ENCODE measurements at places on chromosomes 12 and 14. TPM values are rescaled to one million over a fixed set of nuclear protein-coding genes. Genes with fewer than 3 reads are reported as not detected.

- H3K36me3 ChIP-seq: no peaks in the 10 kb centered on the region
- no peak overlapping the region for H3K27ac ChIP-seq
- no peaks in the 10 kb centered on the region for H3K4me1 ChIP-seq
- DNase-seq: peak; percentile 70
- peaks cover 5% of the 10 kb centered on the region for H3K27me3 ChIP-seq
Observed at GRCh38 chr14:20934148-20934762, 21.0 kb upstream of the RNASE2 start.

Gene CELA1
- total RNA-seq: not detected

DNA sequence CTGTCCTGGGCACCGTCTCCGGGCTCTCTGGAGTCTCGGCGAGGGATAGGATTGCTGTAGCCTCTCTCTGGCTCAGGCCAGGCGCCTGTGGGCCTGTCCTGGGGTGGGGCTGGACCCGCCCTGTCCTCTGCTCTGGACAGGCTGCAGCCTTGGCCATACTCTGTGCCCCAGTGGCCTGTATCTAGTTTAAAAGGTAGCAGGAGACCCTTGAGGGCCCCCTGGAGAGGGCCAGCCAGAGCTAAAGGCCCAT lies 1.8 kb downstream of the KIF26A start:
- H3K27me3 ChIP-seq: peaks cover 52% of the 10 kb centered on the region
- H3K36me3 ChIP-seq: no peaks in the 10 kb centered on the region
- H3K4me1 ChIP-seq: peaks cover 30% of the 10 kb centered on the region
- H3K27ac ChIP-seq: no peak overlapping the region

DNA sequence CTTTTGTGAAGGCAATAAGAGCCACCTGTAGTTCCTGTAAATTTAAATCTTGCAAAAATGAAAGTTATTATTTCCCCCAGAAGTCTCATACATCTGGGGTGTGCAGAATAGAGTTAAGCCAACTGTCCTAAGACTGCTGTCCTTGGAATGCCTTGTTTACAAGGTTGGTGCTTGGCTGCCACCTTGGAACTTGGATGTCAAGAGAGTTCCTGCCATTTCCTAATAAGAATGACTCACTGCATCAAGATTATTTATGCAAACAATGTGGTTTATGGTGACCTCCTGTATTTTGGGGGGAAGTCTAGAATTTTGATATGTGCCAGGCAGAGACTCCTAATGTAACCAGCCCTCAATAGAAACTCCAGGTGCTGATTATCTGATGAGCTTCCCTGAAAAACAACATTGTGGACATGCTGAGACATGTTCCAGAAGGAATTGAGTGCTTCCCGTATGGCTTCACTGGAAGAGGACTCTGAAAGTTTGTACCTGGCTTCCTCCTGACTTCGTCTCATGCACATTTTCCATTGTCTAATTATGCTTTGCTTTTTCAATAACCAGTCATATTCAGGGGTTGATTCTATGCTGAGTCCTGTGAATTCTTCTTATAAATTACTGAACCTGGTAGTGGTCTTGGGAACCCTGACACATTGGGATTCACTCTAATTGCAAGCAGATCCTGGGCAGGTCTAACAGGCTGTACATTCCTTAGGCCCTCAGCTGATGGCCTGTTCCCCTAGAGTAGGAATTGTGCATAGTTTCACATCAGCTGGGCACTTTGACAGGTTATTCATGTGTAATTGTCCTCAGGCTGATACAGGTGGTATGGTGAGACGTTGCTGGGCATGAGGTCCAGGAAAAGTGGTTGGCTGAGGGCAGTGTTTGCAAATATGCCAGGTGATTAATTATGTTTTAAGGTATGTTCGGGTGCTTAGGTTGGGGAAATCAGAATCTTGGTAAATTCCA lies 1370.7 kb upstream of the TMEM132C start:
- H3K36me3 ChIP-seq: no peaks in the 10 kb centered on the region
- DNase-seq: no peak
- no peak overlapping the region for H3K27ac ChIP-seq
- H3K4me3 ChIP-seq: no peak overlapping the region
- no peaks in the 10 kb centered on the region for H3K27me3 ChIP-seq
- no peaks in the 10 kb centered on the region for H3K4me1 ChIP-seq

Gene STAB2
- total RNA-seq: 2.6 TPM

GRCh38 chr14:101377069-101377468 lies 184.2 kb upstream of the DIO3 start:
- no peaks in the 10 kb centered on the region for H3K36me3 ChIP-seq
- no peak for DNase-seq
- H3K27me3 ChIP-seq: no peaks in the 10 kb centered on the region
- no peaks in the 10 kb centered on the region for H3K4me1 ChIP-seq
- no peak overlapping the region for H3K27ac ChIP-seq
- H3K4me3 ChIP-seq: no peak overlapping the region

DNA sequence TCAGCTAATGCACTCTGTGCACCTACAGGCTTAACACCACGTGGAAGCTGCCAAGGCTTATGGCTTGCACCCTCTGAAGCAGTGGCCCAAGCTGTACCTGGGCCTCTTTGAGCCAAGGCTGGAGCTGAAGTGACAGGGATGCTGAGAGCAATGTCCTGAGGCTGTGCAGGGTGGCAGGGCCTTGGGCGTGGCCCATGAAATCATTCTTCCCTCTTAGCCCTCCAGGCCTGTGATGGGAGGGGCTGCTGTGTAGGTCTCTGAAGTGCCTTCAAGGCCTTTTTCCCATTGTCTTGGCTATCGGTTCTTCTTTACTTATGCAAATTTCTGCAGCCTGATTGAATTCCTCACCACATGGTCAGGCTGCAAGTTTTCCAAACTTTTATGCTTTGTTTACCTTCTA lies 47.4 kb upstream of the TMTC1 start:
- no peaks in the 10 kb centered on the region for H3K4me1 ChIP-seq
- no peak overlapping the region for H3K4me3 ChIP-seq

GRCh38 chr12:56565510-56566101 lies 44.0 kb downstream of the RBMS2 start:
- no peaks in the 10 kb centered on the region for H3K27me3 ChIP-seq
- H3K27ac ChIP-seq: peak overlapping the region; percentile 55
- peaks cover 58% of the 10 kb centered on the region for H3K4me1 ChIP-seq
- peaks cover 43% of the 10 kb centered on the region for H3K36me3 ChIP-seq
- DNase-seq: peak; percentile 71

DNA sequence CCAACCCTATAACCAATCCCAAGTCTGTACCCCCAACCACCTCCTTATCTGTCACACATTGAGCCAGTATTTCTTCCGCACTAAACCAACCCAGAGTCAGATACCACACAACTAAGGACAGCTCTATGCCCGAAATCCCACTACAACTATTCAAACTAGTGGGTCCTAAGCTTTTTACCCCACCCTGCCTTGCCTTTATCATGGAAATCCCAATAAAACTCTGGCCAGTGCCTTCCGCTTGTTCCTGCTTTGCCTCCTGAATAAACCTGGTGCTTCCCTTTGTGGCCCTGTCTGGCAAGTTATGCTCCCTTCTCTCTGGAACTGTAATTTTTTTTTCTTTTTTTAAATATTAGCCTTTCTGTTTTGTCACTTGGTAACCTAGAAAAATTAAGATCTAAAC lies 493.3 kb upstream of the SYT1 start:
- no peak overlapping the region for H3K4me3 ChIP-seq
- no peak for DNase-seq
- H3K27ac ChIP-seq: no peak overlapping the region
- H3K27me3 ChIP-seq: no peaks in the 10 kb centered on the region
- no peaks in the 10 kb centered on the region for H3K36me3 ChIP-seq

GRCh38 chr14:104657563-104658324 lies 31.7 kb upstream of the INF2 start:
- H3K36me3 ChIP-seq: no peaks in the 10 kb centered on the region
- H3K4me1 ChIP-seq: peaks cover 5% of the 10 kb centered on the region
- no peak for DNase-seq

DNA sequence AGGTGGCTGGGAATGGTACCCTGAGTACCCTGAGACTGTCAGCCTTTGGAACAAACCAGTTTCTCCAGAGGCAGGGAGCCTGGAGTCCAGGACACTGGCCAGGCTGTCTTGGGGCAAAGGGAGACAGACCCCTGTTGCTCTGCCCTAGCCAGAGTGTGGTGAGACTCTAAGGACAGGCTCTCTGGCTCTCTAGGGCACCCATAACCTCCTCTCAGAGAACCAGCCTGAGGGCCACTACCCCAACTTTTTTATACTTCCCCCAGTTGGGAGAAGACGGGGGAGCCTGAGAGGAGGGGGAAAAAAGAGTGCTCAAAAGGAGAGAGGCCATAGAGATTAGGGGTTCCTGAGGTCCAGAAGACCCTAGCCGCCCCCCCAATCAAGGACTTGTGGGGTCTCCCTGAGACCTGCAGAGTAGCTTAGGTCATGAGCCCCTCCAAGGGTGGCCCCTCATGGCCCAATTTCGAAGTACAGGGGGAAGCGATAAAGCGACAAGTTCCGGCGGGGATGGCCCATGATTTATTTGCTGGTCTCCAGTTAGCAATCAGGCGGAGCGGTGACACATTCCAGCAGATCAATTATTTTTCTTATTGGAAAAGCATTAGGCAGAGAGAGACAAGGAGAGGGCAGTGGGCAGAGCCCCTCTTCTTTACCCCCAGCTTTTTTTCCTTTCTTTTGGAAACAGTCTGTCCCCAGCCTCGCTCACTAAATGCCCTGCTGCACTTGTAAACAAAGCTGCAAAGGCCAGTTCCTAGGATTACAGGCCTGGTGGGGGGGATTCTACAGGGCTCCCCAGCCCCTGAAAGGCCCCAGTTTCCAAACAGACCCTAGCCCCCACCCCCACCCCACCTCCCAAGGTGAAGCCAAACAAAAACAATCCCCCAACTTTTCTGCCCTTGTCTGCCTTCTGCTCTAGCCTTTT lies 1.5 kb downstream of the HOXC8 start:
- no peak overlapping the region for H3K4me3 ChIP-seq
- H3K36me3 ChIP-seq: no peaks in the 10 kb centered on the region
- H3K4me1 ChIP-seq: peaks cover 13% of the 10 kb centered on the region
- H3K27me3 ChIP-seq: peaks cover 92% of the 10 kb centered on the region
- no peak for DNase-seq

- no peaks in the 10 kb centered on the region for H3K27me3 ChIP-seq
- no peaks in the 10 kb centered on the region for H3K4me1 ChIP-seq
- no peaks in the 10 kb centered on the region for H3K36me3 ChIP-seq
- no peak overlapping the region for H3K27ac ChIP-seq
- H3K4me3 ChIP-seq: no peak overlapping the region
Observed at GRCh38 chr14:99548871-99549515, 55.0 kb downstream of the CCDC85C start.

- no peaks in the 10 kb centered on the region for H3K36me3 ChIP-seq
- H3K27me3 ChIP-seq: no peaks in the 10 kb centered on the region
- H3K27ac ChIP-seq: no peak overlapping the region
- DNase-seq: no peak
Observed at GRCh38 chr12:40117818-40118217, 11.9 kb upstream of the SLC2A13 start.

DNA sequence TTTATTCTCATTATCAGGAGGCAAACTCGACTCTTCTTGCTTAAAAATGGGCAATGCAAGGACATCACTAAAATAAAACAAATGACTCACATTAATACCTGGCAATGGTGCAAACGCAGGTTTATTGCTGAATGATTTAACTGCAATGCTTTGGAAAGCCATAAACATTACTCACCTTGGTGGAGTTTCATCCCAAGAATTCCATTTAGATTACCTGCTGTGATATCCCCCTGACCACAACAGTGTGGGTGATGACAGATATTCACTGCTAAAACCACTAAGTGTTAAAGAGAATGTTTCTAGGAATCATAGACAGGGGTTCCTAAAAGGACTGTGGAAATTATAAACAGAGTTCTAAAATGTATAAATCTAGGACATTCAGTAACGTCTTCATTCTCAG lies 35.3 kb upstream of the CSRNP2 start:
- no peaks in the 10 kb centered on the region for H3K27me3 ChIP-seq
- no peak overlapping the region for H3K27ac ChIP-seq
- no peaks in the 10 kb centered on the region for H3K4me1 ChIP-seq

GRCh38 chr14:95315579-95315978 lies 4.1 kb downstream of the CLMN start:
- DNase-seq: no peak
- no peaks in the 10 kb centered on the region for H3K27me3 ChIP-seq

DNA sequence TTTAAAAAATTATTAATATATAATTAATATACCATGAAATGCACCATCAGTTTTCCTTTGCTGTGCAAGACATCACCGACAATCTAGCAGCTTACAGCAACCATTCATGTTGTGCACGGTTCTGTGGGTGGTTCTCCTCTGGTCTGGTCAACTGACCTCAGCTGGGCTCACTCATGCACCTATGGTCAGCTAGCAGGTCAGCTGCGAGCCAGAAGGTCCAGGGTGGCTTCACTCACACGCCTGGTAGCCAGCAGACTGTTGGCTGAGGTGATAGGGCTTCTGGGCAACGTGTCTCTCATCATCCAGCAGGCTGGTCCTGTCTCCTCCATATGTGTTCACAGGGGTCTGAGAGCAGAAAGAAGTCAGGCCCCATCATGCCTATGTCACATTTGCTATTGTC lies 210.4 kb downstream of the KIF26A start:
- H3K4me1 ChIP-seq: no peaks in the 10 kb centered on the region
- no peaks in the 10 kb centered on the region for H3K36me3 ChIP-seq
- peaks cover 16% of the 10 kb centered on the region for H3K27me3 ChIP-seq
- no peak for DNase-seq

DNA sequence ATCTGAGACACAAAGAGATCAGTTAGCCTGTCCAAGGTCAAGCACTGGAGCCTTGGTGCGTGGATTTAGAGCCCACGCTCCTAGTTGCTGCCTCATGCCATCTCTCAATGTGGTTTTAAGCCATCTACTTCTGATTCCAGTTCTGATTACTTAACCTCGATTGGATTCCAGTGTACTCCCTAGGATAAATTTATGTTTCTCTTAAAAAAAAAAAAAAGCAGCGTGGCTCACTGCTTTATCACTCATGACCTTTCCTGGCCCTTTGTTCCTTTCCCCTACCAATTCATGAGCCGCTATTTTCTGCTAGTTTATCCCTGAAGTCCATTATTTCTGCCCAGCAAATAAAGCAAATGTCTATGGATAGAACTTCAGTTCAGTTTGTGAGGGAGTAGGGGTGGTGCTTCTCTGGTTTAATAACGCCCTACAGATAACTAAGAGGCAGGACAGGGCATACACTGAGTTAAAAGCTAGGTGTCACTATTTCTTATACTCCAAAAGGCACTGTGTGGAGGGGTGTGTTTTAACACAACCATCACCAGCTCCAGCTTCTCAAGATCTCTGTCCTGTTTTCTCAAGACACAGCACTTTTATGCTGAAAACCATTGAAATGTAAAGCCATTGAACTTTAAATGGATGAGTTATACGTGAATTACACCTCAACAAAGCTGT lies 9.8 kb upstream of the PARP11 start:
- no peaks in the 10 kb centered on the region for H3K36me3 ChIP-seq
- H3K4me1 ChIP-seq: no peaks in the 10 kb centered on the region
- H3K4me3 ChIP-seq: no peak overlapping the region

- no peak for DNase-seq
- H3K36me3 ChIP-seq: no peaks in the 10 kb centered on the region
- no peaks in the 10 kb centered on the region for H3K27me3 ChIP-seq
- H3K4me3 ChIP-seq: no peak overlapping the region
- H3K4me1 ChIP-seq: peaks cover 6% of the 10 kb centered on the region
Observed at GRCh38 chr12:75996861-75997447, 34.6 kb downstream of the PHLDA1 start.

- H3K4me3 ChIP-seq: no peak overlapping the region
- H3K27ac ChIP-seq: no peak overlapping the region
- no peak for DNase-seq
Observed at GRCh38 chr12:102172436-102172835, 25.2 kb downstream of the PMCH start.

Gene DUSP6
- total RNA-seq: 110 TPM

Data from upper lobe of right lung (tissue), 1 donor.